ENCODE measurements at places on chromosomes 3 and 15.

- DNase-seq = no peak
Observed at GRCh38 chr3:102024270-102024904, 175.1 kb downstream of the NFKBIZ start.

DNA sequence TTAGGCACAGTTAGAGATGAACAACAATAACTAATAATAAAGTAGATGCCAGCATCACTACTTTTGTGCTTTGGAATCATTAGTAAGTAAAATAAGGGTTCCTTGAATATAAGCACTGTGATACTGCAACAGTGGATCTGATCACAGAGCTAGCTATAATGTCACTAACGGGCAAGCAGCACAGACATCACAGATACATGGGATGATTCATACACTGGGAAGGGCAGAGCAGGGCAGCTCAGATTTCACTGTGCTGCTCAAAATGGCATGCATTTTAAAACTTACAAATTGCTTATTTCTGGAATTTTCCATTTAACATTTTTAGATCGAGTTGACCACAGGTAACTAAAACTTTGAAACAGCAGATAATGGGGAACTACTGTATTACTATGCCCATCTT, 476.6 kb downstream of the FHIT start:
- no peak for DNase-seq

DNA sequence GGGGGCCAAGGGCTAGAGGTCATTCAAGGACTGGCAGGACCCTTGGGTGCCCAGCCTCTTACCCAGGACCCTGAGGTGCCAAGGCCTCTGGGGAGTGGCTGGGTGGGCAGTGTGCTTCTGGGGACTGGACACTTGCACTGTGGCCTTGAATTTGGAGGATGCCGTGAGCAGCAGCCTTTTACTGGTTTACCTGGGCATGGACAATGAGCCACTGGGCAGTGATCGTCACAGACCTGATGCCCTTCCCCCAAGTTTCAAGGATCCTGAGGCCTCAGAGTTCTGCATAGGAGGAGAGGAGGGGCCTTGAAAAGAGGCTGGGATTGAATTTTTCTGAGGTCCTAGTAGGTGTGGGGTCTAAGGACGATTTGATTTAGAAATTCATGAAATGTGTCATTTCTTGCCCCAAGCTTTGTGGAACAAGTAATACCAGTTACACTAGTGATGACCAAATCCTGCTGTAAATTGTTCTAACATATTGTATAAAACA, 146.1 kb upstream of the TPM1 start:
- no peak for DNase-seq

GRCh38 chr3:30289766-30290165, 316.6 kb upstream of the TGFBR2 start:
- peak; percentile 74 for DNase-seq

GRCh38 chr15:49865925-49866757, 245.3 kb downstream of the DTWD1 start:
- DNase-seq = no peak

- no peak for DNase-seq
Observed at GRCh38 chr3:115961380-115961779, 338.1 kb downstream of the GAP43 start.

- no peak for DNase-seq
Observed at GRCh38 chr3:126745760-126746394, 41.8 kb downstream of the CHCHD6 start.

GRCh38 chr3:4900298-4900697, 78.9 kb upstream of the BHLHE40 start:
- DNase-seq = no peak

Measured in AML-193 (cell line).